ENCODE measurements at places on chromosomes 1 and 21.
A peak's percentile ranks its signal among the peaks of the same experiment; 100 is the strongest.

DNA sequence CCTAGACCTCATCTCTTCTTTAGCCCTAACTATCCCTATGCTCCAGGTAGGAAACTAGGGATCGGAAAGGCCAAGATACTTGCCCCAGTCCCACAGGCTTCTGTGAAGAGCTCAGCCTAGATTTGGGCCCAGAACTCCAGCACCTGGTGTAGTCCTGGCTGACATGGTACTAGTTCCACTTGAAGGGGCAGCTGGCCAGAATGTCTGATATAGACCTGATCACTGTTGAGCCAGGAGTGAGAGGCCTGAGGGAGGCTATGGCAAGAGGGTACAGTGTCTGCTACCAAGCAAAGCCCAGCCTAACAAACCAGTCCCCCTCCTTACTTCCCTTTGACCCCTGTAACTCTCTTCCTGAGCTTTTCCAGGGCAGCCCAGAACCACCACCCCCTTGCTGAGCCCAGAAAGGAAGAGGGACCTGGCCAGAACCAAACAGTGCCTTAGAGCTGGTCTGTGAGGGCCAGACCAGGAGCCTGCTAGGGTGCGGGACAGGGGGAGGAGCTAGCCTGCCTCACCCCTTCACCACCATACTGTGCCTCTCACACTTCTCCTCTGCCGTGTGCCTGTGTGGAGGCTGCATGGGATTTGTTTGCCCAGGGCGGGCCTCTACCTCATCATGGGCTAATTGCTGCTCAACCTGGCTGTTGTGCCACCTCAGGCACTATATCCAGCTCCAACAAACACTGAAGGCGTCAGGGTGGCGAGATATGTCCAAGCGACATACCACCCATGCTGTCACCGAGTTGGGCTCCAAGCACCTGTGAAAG, 10.9 kb downstream of the POMGNT1 start:
- DNase-seq, result no peak

DNA sequence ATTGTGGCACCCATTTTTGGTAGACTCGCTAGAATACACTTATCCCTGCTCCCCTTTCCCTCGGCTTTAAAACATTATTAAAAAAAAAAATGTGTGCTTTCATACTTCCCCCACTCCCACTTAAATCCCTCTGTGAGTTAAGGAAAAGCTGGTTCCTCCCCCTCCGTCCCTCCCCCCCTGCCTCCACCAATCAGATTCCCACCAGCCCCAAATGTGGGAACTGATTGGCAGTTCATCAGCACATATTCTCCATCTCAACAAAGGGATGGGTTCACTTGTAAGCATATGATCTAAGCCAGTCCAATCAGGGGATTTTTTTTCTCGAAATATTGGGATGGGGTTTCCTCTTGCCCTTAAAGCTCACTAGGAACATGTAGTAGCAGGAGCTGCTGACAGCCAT, 10.8 kb upstream of the FYB2 start:
- no peak for DNase-seq

- peak; percentile 79 for DNase-seq
Observed at GRCh38 chr1:15152318-15153183, 996 bp upstream of the TMEM51 start.

GRCh38 chr1:175481126-175482070, 262.0 kb downstream of the TNR start:
- peak; percentile 14 for DNase-seq

DNA sequence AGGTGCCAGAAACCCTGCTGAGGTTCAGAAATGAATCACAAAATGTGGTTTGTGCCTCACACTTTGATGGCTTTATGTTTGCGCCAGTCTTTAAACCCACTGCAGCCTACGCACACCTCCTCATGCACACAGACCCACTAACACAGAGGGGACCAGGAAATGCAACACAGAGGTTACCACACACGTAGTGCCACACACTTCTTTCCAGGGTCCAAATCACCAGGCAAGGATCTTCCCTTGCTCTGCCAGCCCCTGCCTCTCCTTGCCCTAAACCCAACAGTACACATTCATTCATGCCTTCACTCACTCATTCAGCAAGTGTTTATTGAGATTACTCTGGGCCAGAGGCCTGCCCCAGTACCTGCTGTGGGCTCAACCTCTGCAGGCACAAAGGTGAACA, 17.5 kb downstream of the MAB21L3 start:
- DNase-seq, result no peak

DNA sequence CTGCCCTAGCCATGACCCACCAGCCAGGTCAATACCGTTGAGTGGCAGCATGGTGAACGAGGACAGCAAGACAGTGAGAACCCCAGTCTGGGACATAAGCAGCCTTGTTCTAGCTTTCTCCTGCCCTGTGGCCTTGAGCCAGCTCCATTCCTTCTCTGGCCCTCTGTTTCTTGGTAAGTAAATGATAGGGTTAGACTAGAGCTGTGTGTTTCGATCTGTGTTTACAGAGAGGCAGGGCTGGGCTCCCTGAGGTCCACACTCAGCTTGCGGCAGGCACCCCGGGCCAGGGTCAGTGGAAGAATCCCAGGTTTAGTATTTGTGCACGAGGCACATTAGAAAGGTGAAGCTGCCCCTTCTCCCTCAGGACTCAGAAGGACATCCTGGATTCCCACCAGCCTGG, 27.3 kb downstream of the FOXO6 start:
- DNase-seq, result no peak

DNA sequence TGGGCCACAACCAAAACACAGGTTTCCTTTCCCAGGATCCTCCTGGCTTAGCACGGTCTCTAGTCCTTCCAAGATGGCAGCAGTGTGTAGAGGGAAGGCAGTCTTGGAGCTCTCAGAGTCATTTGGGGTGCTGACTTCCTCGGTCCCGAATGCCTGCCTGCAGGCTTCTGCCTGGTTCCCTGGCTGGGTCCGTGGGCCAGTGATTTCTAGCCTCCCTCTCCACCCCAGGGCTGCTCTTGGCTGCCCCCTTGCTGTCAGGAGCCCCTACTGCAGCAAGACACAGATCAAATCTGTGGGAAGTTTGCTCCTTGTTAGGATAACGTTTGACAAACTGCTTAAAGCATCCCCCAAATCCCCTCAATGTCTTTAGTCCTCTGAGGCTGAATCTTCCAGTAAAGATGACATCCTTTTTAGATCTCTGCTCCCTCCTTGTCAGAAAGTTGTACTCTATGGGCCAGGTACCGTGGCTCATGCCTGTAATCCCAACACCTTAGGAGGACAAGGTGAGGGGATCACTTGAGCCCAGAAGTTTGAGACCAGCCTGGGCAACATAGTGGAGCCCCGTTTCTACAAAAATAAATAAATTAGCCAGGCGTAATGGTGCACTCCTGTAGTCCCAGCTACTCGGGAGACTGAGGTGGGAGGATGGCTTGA, 272.5 kb downstream of the RRAGC start:
- DNase-seq, result peak; percentile 29

- DNase-seq, result peak; percentile 55
Observed at GRCh38 chr21:37368541-37369279, 2.1 kb downstream of the DYRK1A start.

DNA sequence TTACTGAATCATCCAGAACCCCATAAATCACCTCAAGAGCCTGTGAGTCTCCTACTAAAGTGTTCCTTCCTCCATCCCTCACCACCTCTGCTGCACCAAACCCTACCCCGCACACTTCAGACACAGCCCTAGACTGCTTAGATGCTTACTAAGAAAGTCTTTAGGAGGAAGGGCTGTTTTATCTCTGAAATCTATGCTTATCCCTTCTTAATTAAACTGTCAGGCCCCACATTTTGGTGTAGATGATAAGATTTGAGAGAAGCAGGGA, 216.8 kb upstream of the SGIP1 start:
- DNase-seq, result no peak

DNA sequence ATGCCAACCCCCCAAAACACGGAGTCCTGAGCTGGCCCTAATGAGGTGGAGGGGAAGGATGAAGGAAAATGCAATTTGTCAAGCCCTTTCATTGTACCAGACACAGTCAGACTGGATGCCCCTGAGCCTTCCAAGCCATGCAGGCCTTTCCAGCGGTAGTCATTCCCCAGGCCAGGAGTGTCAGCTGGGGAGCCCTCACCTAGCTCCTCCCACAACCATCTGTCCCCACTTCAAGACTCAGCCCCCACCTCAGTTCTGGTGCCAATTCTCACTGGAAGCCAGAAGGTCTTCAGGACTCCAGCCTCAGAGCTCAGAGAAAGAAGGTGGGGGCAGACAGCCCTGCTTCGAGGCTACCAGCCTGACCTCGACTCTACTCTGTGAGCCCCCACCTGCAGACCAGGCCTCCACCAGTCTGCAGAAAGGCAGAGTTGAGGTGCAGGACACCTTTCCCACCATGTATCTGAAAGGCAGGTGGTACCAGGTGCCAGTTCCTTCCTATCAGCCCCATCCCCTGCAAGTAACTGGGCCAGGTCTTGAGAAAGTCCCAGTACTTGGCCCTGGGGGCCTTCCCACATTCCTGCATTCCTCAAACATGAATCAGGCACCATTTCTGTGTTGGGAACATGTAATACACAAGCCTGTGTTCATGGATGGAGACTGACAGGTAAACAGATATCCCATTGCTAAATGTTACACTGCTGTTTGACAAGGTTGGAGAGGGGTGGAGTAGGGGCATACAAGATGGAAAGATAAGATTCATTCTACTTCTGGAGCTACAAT, 180.6 kb upstream of the EDN2 start:
- DNase-seq, result peak; percentile 87

DNA sequence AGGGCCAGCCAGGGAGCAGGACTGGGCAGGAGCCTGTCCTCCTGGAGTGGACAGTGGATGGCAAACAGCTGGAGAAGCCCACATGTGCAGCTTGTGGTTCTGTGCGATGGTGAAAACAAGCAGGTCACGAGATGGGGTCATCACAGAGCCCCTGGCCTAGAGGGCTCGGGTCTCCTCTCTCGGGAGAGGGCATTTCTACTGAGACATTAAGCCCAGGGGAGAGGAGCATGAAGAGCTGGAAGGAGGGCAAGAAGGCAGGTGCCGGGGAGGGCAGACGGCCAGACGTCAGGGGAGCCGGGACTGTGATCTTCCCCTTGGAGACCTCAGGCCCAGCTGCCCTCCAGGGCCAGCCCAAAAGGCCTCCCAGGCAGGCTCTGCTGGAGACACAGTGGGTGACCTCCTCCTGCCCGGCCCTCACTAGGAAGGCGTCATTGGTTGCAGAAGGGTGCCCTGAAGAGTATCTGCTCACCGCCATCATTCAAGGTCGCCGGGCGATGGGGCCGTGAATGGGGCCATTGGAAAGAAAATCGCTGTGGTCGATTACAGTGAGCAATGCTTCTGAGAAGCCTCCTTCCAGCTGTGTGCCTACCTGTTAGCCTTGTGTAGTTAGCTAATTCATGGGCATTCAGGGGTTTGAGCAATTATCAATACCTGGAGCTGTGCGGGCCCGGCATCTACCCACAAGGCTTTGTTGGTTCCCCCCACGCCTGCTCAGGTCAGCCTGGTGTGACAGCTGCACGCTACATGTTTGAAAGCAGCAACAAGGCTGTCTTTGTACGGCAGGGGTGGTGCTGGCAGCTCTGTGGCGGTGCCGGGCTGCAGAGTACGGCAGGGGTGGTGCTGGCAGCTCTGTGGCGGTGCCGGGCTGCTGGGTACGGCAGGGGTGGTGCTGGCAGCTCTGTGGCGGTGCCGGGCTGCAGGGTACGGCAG, 72.3 kb upstream of the ACTRT2 start:
- DNase-seq, result no peak

- no peak for DNase-seq
Observed at GRCh38 chr1:32709476-32709875, 6.9 kb upstream of the SYNC start.

- DNase-seq, result no peak
Observed at GRCh38 chr1:30681782-30682181, 41.6 kb downstream of the MATN1 start.

DNA sequence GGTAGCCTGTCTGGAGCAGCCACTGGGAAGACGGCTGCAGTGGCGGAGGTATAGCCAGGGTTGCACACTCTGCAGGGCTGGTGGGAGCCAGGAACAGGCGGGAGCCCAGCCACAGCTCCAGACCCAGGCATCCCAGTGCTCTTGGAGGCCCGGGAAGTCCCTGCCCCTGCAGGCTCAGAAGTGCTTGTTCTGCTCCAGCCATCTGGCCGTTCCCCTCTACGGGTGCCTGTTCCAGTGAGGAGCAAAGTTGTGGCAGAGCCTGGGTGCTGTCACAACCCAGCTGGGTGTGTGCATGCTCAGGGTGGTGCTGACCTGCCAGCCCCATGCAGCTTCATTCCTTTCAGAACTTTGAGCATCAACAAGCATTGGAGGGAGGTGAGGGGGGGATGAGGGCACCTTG, 31.7 kb upstream of the BACE2 start:
- DNase-seq, result no peak

DNA sequence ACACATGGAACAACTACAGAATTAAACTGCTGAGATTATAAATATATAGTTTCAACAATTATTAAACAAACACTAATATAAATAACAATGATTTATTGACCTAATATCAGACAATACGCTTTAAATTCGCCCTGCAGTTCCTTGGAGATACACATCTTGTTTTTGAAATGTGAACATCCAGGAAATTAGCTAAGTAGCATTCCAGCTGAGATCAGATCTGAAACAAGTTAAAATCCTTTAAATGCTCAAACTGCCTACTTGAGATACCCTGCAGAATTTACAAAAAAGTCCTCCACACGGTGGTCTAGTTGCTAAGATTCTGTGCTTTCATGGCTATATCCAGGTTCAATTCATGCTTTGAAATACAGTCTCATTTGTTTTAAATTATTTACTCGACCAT, 101.4 kb upstream of the OLFM3 start:
- DNase-seq, result no peak

DNA sequence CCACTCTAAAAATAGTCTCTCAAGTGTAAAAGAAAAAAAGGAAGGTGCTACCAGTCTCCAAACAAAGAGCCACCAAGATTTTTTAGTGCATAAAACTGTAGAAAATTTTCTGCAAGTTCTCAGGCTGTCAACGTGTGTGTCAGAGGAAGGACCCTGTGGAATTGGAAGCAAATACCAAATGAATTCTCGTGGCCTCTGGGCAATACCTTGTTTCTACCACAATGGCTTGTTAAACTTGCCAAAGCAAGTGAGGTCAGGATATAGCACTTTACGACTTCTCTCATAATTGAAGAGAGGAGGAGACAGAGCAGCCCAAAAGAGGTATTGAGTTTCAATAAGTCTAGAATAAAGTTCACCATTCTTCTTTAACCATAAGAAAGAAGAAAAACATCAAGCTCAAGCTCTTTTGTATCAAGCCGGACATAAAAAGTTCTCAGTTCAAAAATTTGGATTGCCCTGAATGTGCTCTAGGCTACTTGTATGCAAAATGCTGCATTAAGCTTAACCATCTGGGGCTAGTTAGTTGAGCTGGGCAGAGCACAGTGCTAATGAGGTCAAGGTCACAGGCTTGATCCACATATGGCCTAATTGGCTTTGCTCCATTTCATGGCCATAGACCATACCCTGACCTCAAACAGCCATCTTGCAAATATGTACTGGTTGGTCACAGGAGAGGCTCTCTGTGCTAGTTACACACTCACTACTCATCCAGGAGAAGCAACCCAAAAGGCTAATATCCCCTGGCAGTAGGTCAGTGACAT, 60.5 kb downstream of the TBX15 start:
- DNase-seq, result peak; percentile 16

GRCh38 chr21:29187944-29188343, 57.5 kb downstream of the MAP3K7CL start:
- peak; percentile 92 for DNase-seq

DNA sequence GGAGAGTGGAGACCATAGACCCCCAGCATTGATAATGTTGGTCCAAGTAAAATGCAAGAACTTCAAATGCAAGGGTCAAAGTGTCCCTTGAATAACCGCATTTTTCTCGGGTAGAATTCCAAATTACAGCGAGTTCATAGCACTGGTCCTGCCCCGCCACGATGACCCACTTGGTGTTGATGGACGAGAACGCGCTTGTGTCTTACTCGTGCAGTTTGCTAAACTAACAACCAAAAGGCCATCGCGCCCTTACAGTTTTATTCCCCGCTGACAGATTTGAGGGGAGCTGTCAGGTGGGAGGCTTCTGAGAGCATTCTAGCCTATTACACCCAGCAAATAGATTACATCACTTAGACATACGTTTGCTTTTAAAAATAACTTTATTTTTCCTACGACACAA, 17.3 kb upstream of the TSPEAR start:
- DNase-seq, result no peak

Data from EH (cell line).